B cell (primary cell): ENCODE measurements at places on chromosomes 13 and 19. TPM values are rescaled to one million over a fixed set of nuclear protein-coding genes. Genes with fewer than 3 reads are reported as not detected.

Gene ACP7
- total RNA-seq, result not detected in 2 replicates

Gene PLPPR3
- not detected in 2 replicates for total RNA-seq

DNA sequence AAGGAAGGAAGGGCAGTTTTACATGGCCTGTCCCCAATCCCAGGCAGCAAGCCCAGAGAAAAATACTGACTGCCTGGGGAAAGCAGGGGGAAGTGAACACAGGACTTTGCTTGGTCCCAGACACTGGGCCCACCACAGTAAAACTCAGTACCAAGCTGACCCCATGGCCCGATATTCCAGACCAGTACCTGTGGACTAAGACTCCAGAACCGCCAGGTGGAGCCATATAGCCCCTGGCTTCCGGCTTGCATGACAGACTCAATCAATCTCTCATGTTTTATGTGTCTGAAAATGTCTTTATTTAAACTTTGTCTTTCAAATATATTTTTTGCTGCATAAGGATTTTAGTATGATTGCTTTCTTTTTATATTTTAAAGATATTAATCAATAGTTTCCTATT, 767.9 kb upstream of the SLITRK6 start:
- no peak for DNase-seq

DNA sequence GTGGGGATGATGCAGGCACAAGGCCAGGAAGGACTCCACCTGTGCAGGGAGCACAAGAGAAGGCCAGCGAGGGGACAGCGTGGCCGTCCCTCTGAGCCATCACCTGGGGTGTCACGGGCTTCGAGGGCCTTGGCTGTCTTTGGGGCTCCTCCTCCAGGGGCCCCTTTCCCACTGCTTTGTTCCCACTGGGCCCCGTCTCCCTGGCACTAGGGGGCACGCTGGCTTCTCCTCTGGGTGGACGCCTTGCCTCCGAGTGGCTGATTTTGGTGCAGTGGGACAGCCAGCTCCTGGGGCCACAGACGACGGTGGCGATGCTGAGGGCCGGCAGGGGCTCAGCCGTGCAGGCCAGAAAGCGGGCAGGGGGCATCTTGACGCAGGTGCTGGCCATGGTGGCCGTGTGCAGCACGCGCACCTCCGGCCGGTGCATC, 43.2 kb upstream of the GRTP1 start:
- DNase-seq, result no peak

DNA sequence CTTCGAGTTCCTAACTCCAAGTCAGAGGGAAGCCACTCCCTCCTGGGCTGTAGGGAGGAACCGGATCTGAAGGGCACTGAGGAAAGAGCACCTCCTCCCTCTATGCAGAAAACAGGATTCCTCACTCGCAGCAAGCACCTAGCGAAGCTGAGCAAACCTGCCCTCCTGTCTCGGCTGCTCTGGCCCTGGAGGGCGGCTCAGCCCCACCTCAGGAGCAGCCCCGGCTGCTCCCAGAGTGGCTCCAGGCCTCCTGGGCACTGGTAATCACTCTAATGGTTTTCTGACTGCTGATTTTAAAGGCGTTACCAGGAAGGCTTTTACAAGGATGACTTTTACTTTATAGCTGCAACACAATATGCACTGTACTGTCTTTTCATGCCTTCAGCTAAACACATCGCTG, 312.5 kb downstream of the TEX29 start:
- DNase-seq, result no peak
